ENCODE measurements at places on chromosomes 16 and 17.

- DNase-seq: no peak
Observed at GRCh38 chr17:3002538-3003295, 60.7 kb downstream of the OR1D5 start.

- DNase-seq: no peak
Observed at GRCh38 chr17:2482218-2482617, 29.5 kb downstream of the METTL16 start.

DNA sequence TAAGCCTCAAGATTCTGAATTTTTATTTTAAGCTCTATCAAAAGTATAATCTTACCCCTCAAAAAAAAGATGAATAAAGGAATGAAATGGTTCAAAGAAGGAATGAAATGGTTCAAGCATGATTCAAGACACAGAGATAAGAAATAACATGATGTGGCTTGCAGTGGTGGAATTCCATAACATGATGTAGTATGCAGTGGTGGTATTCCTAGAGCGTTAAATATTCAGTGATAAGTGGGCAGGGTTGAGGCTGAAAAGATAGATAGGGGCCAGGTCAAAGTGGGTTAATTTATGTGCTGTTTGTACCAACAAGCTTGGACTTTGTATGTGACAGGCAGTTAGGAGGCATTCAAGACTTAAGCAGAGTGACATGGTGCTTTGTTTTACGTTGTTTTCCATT lies 29.6 kb downstream of the TNRC6A start:
- no peak for DNase-seq

- DNase-seq: no peak
Observed at GRCh38 chr16:73166441-73166851, 118.5 kb upstream of the ZFHX3 start.

DNA sequence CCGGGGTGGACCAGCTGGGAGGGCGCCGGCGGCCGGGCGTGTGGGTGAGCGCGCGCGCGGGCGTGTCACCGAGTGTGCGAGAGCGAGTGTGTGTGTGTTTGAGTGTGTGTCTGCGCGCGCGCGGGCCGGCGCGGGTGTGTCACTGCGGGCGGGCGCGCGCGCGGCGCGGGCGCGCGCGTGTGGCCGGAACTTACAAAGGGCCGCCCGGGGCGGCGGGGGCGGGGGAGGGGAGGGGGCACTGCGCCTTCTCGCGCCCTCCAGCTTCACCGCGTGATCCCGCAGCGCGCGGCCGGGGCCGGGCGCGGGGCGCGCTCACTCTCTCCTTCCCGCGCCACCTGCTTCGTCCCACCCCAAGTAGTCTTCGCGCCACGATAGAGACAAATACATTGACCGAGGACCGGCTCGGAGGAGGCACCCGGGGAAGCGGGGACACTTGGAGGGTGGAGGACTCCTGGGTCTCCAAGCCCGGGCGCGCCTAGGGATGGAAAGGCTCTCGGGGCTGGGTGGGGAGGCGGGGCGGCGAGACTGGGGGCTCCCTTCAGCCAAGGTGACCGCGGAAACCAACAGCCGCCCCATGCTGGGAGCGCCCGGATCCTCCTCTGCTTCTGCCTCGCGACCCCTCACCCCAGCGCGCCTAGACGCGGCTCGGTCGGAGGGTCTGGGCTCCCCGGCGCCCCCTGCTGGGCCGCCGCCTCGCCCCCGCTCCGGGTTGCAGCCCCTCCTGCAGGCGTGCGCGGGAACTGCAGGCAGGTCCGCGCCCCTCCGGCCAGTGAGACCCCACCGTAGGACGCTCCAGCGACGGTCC lies at the start of gene SRCIN1:
Gene SRCIN1, minus strand, starts transcription at position 112 of the 805 bp plus-strand sequence. CDS start 247 bp downstream, outside the sequence.
- DNase-seq: no peak

DNA sequence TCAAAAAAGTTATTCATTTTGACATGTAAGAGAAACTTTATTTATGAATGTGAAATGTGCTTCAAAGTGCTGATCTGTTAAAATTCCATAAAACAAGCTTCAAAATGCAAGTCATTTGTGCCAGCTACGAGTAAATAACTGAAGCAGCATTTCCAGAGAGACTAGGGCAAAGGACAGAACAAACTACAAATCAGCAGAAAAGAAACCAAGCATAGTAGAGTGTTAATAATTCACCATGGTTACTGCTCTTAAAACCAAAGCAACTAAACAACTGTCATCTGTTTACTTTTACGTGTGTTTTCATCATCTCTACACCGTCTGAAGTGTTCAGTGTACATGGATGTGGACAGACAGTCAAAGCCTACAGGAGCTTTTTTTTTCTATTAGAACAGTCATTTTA lies 1.6 kb upstream of the ASPA start:
- DNase-seq: no peak

- no peak for DNase-seq
Observed at GRCh38 chr16:81486540-81487061, 42.0 kb downstream of the CMIP start.

DNA sequence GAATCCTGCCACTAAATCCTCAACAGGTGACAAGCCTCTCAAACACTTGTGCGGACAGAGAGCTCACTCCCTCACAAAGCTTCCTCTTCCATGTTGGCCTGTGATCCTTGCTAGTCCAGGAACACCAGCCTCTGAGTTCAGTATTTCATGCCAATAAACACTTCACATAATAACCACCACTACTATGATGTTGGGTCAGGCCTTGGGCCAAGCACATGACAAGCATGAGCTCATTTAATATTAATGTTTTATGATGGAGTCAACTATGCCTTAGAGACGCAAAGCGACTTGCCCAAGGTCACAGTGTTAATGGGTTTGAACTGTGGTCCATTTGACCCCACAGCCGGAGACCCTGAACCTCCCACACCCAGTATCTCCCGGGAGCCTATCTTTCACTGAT lies 129.1 kb downstream of the GAS7 start:
- no peak for DNase-seq

DNA sequence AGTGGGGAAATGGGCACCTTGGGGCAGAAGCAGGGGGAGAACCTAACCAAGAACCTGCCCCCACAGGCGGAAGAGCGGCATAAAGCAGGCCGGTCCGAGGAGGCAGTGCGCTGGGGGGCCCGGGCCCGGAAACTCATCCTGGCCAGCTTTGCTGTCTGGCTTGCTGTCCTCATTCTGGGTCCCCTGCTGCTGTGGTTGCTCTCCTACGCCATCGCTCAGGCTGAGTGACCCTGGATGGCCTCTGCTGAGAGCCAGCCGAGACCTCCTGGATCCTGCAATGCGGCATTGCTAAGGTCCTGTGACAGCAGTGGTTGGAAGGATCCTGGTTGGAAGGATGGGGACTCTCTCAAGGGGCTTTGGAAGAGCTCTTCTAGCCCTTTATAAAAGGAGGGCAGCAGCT lies 4.5 kb upstream of the PHKG2 start:
- no peak for DNase-seq

DNA sequence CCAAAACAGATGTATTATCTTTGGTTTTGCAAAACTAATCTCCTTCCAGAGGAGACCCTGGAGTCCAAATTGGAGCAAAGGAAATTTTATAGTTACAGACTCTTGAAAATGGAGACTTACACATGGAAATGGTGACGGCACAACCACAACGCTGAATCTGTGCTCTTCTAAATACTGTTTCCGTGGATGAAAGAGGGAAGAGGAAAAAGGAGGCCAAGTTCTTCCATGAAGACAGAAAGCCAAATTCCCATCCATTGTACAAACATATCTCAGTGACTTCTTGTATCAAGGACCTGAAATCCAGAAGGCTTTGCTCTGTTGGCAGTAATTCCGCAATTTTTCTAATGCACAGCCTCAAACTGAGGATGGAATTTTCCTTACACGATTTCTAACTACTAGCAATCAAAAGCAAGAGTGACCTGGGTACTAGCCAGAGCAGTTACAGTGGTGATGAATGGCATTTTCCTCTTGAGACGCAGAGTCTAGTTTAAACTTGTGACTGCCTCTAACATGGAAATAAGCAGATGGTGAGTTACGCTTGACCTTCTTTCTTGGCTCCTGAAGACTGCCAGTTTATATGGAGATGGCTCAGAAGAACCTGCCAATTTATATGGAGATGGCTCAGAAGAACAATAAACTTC lies 38.5 kb downstream of the VPS53 start:
- DNase-seq: no peak

GRCh38 chr16:65066651-65067050 lies 55.2 kb downstream of the CDH11 start:
- no peak for DNase-seq

DNA sequence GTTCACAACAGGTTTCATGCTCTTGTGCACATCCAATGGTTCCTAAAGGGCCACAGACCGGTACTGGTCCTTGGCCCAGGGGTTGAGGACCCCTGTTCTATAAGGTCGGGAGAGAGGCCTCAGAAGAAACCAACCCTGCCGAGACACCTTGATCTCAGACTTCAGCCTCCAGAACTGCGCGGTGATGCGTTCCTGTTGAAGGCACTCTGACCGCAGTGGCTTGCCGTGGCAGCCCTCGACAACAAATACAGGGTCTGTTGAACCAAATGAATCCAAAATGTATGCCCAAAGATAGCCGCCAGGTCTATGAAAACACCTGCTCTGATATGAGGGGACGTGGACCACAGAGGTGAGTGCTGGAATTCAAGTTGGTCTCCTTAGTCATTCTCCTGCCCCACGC lies 389.8 kb downstream of the SEC14L1 start:
- no peak for DNase-seq
